ENCODE measurements at places on chromosomes 6 and 20. TPM values are rescaled to one million over a fixed set of nuclear protein-coding genes. Genes with fewer than 3 reads are reported as not detected.

- DNase-seq: no peak
These were observed 6.1 kb downstream of the CCDC167 start for GRCh38 chr6:37493661-37493995.

DNA sequence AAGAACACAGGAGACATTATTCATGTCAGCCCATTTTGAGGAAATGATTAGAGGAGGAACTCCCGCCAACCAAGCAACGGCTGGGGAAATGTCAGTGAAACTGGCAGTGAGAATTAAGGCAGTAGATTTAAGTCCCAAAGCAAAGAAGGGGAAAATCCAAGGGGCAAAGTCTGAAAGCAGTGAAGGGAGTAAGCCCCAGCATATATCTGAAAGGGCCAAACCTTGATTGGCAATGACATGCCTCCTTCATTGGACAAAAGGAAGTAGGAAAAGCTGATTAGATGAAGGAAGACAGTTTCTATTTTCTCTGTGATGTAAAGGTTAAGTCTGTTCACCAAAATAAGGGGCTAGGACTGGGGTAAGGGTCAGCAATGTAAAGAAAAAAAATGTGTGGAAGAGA, 190.3 kb downstream of the RNF144B start:
- no peak for DNase-seq

The TSPO2 gene
- total RNA-seq: not detected

DNA sequence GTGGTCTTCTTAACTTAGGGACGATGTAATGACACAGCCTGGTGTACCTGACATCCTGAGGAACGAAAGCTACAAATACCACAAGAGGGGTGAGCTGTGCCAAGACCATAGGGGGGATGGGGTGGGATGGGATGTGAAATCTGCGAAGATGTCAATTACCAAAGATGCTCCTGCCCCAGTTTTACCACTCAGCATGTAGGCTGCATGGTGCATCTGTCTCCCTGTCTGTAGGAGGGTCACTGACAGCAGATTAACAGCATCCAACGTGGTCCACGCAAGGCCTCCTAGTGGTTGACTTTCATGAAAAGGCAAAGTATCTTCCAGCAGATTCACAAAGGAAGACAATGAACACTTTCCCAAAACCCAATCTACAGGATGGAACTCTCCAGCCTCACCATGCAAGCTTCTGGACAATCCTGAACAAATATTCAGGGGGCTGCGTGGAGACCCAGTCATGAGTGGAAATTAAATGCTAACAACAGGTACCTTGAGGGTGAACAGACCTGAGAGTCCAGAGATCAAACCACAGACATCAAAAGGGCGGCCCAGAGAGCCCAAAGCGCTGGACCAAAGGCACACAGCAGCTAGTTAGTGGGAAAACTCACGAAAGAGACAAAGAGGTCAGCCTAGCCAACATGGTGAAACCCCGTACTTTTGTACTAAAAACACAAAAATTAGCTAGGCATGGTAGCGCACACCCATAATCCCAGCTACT, 44.4 kb downstream of the ZMYND8 start:
- DNase-seq: no peak

DNA sequence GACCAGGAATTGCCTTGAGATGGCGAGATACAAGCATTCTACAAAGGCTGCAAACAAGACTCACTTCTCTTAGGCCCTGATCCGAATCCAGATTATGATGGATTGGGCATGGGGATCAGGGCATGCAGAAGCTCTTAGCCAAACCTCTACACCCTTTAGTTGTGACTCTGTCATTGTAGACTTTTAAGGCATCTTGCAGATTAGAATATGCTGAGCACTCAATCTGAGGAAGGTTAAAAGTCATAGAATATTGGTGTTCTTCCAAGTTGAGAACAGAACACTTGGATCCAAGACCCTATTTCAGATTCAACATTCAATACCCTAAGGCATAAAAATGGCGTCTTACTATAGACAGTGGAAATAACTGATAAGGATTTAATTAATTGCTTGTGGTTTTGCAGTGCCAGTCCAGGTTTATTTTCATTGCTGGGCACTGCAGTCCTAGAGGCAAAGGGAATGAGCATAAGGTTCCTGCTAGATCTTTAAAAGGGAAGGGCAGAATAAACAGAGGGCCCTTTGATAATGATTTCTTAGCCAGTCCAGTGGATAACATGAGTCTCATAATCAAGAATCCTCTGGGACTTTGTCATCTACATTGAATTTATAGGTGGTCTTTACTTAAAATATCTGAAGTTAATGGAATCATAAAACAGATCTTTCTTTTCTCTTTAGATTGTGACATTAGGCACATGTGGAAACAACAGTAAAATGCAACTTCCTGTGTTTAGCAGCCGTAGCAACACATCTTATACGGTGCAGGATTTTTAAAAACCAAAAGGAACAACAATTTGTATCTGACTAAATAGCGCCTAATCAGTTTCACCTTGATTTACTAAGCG, 17.6 kb downstream of the PHACTR2 start:
- no peak for DNase-seq

The MEI4 gene
- total RNA-seq: not detected

GRCh38 chr20:50145566-50145965, 8.0 kb downstream of the PEDS1 start:
- no peak for DNase-seq

- no peak for DNase-seq
These were observed 111.5 kb downstream of the TMEM242 start for GRCh38 chr6:157211603-157212455.

- peak; percentile 59 for DNase-seq
These were observed 686.7 kb downstream of the COL12A1 start for GRCh38 chr6:74519163-74519562.

GRCh38 chr6:12760911-12761310, 44.3 kb downstream of the PHACTR1 start:
- no peak for DNase-seq

DNA sequence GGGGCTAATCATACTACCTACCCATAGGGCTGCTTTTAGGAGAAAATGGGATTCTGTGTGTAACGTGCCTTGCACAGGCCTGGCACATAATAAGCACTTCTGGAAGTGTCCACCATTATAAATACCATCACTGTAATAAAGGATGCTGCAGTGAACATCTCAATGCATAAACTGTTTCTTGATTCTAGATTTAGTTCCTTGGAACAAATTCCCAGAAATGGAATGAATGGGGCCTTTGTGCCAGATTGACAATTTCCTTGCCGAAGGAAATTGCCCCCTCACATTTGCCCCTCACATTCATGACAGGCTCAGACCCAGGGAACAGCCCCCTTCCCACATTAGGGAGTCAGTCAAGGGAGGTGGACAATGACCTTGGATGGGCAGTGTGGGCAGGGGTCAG, 29.2 kb downstream of the BPIFB4 start:
- no peak for DNase-seq

GRCh38 chr6:11322252-11322885, 89.9 kb upstream of the NEDD9 start:
- DNase-seq: no peak

DNA sequence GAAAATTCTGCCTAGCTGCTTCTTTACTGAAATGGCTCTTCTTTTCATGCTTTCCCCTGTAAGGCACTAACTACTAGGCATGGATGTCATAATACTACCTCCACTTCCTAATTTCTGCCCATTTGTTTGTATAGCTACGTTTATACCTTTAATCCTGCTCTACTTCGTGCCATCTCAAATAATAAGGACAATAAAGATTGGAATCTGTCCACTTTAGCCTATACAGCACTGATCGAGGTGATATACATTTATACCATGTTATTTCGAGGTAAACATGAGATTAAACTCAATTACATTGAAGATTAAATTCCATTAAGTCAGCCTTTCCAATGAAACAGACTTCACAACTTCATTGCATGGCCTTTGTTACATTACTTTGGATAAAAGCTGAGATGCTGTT, 390.6 kb upstream of the MARCKS start:
- no peak for DNase-seq

The FAM217A gene
- total RNA-seq: not detected

DNA sequence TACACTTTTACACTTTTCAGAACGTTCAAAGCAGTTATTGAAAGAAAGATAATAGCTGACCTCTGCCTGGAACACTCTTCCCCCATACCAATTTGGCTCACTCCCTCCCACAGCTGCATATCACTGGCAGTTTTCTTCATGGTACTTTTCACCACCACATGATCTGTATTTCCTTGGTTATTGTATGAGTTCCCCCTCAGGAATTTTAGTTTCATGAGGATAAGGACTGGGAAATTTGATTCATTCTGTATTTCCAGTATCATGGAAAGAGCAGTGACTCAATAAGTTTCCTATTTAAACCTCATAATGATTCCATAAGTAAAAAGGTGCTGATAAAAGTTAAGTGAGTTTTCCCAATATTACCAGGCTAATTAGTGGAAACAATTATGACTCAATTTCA, 16.0 kb downstream of the HTR1B start:
- peak; percentile 57 for DNase-seq

The PMEPA1 gene
- 1.4 TPM for total RNA-seq

DNA sequence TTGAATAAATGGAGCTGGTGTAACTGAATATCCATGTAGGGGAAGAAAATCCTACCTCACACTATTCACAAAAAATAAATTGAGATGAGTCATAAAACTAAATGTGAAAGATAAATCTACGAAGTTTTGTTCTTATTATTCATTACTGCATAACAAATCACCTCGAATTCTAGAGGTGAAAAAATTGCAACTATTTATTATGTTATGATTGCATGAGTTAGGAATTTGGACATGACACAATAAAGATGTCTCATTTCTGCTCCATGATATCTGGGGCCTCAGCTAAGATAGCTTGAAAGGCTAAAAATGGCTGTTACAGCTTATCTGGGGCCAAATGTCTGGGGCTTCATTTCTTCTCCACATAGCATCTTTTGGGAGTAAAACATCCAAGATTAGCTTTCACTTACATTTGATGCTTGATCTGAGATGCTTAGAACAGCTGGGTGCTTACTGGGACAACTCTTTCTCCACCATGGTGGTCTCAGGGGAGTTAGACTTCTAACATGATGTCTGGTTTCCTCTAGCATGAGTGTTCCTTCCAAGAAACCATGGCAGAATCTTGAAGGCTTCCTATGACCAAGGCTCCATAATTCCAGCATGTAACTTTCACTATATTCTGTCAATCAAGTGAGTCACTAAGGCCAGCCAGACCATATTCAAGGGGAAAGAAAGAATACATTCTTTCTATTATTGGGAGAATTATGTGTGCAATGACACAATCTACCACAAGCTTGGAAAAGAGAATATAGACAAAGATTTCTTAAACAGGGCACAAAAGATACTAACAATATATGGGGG, 30.1 kb downstream of the OR2B6 start:
- peak; percentile 2 for DNase-seq

The PEX7 gene
- total RNA-seq: 5.0 TPM

- DNase-seq: no peak
These were observed 684 bp downstream of the PAQR8 start for GRCh38 chr6:52362443-52363227.

GRCh38 chr6:88734544-88734943, 228.9 kb downstream of the RNGTT start:
- DNase-seq: no peak

GRCh38 chr6:157259443-157259842, 63.9 kb downstream of the TMEM242 start:
- no peak for DNase-seq

The DCDC2 gene
- total RNA-seq: not detected

The TTK gene
- total RNA-seq: 35.9 TPM

The CD93 gene
- total RNA-seq: 2.0 TPM

The F13A1 gene
- total RNA-seq: not detected

The LCA5 gene
- 12.1 TPM for total RNA-seq

DNA sequence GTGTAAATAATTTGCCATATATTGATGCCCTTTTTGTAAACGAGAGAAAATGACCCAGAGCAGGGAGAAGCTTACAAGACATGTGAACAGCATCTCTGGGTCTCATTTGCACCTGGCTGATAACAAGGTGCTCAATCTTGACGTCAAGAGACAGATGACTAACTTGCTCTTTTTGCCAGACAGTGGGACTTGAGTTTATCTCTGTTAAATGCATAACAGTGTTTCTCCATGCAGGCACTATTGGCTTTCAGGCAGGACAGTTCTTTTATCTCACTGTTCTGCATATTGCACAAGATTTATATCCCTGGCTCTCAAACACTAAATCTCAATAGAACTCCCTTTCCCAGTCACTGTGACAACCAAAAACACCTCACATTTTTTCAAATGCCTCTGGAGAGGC, 56.4 kb downstream of the RFX6 start:
- DNase-seq: no peak

The BANF2 gene
- total RNA-seq: not detected

DNA sequence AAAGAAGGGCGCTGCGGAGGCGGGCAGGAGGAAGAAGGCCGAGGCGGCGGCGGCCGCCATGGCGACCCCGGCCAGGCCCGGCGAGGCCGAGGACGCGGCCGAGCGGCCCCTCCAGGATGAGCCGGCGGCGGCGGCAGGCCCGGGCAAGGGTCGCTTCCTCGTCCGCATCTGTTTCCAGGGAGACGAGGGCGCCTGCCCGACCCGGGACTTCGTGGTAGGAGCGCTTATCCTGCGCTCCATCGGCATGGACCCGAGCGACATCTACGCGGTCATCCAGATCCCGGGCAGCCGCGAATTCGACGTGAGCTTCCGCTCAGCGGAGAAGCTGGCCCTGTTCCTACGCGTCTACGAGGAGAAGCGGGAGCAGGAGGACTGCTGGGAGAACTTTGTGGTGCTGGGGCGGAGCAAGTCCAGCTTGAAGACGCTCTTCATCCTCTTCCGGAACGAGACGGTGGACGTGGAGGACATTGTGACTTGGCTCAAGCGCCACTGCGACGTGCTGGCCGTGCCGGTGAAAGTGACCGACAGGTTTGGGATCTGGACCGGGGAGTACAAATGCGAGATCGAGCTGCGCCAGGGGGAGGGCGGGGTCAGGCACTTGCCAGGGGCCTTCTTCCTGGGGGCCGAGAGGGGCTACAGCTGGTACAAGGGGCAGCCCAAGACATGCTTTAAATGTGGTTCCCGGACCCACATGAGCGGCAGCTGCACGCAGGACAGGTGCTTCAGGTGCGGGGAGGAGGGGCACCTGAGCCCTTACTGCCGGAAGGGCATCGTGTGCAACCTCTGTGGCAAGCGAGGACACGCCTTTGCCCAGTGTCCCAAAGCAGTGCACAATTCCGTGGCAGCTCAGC, 780 bp downstream of the ZCCHC3 start:
- peak; percentile 67 for DNase-seq

- no peak for DNase-seq
These were observed 24.7 kb upstream of the ASXL1 start for GRCh38 chr20:32333181-32333987.

- no peak for DNase-seq
These were observed 786.2 kb downstream of the C6orf118 start for GRCh38 chr6:164523087-164523654.

- no peak for DNase-seq
These were observed 121.8 kb downstream of the TOX2 start for GRCh38 chr20:44036441-44036840.

The PPP1R14C gene
- 2.1 TPM for total RNA-seq

- no peak for DNase-seq
These were observed 1.9 kb upstream of the HMGA1 start for GRCh38 chr6:34234667-34235306.

GRCh38 chr6:36387440-36388303, at the start of gene ETV7:
ETV7 (minus strand) TSS chr6:36387669; CDS start chr6:36387541, 128 bp downstream.
- peak; percentile 17 for DNase-seq

GRCh38 chr6:42269974-42270510, 52.4 kb upstream of the MRPS10 start:
- no peak for DNase-seq

The EPPIN gene
- not detected for total RNA-seq

The PPP1R3D gene
- total RNA-seq: 4.8 TPM

The RPP21 gene
- 25.1 TPM for total RNA-seq

The CCN6 gene
- total RNA-seq: not detected
